Muscle of leg (tissue), 16 donors: ENCODE measurements at places on chromosomes 3 and 15. TPM values are rescaled to one million over a fixed set of nuclear protein-coding genes. Genes with fewer than 3 reads are reported as not detected.

Gene SMCO1
- 1.6 TPM for total RNA-seq

DNA sequence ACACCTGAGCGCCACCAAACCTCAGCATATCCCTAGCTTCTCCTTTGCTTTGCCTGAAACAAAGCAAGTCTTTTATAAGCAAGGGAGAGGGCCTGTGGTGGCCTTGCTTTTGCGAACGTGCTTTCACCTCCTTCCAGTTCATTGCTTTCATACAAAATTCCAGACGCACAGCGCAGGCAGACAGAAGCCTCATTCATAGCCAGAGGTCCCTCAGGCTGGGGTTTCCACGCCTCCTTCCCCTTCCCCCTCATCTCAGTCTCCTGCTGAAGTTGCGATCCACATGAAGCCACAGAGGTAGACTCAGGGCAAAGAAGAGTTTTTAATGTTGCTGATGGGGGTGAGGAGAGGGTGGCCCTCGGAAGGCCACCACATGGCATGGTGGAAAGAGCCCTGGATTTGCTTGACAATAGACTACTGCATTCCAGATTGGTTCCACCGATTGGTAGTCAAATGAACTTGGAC is 59.4 kb upstream of the FLNB start:
- DNase-seq, result no peak

- no peak for DNase-seq
Observed at GRCh38 chr3:128392818-128393544, 73.7 kb downstream of the DNAJB8 start.

GRCh38 chr15:36808411-36809160 is 229.2 kb downstream of the CDIN1 start:
- DNase-seq, result peak; percentile 14

GRCh38 chr3:158991146-158991705 is 189.4 kb downstream of the MFSD1 start:
- DNase-seq, result no peak

GRCh38 chr3:55626279-55626665 is 139.2 kb upstream of the WNT5A start:
- no peak for DNase-seq

- no peak for DNase-seq
Observed at GRCh38 chr3:13266005-13266404, 154.1 kb downstream of the NUP210 start.

Gene CPLX3
- total RNA-seq, result not detected

- peak; percentile 34 for DNase-seq
Observed at GRCh38 chr3:171950373-171950772, 89.0 kb upstream of the FNDC3B start.

DNA sequence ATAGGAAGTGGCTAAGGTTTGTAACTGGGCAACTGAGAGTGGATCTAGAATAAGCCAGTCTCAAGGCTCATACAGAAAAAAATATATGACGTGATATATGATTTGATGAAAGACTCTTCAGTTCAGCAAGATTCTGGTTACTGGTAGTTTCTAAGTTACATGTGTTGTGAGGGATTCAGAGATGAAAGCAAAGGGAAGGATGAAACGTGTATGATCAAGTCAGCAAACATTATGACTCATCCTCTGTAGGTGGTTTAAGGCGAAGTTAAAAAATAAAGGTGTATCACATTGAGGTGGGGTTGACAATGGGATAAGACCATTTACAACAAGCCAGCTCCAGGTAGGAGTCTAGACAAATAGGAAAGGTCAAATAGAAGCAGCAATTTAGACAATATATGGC is 16.2 kb downstream of the TERC start:
- no peak for DNase-seq

Gene AGBL1
- total RNA-seq, result 18.1 TPM

GRCh38 chr3:43169987-43170386 is 64.1 kb upstream of the POMGNT2 start:
- no peak for DNase-seq

- no peak for DNase-seq
Observed at GRCh38 chr3:52218454-52218853, 7.0 kb downstream of the TLR9 start.

DNA sequence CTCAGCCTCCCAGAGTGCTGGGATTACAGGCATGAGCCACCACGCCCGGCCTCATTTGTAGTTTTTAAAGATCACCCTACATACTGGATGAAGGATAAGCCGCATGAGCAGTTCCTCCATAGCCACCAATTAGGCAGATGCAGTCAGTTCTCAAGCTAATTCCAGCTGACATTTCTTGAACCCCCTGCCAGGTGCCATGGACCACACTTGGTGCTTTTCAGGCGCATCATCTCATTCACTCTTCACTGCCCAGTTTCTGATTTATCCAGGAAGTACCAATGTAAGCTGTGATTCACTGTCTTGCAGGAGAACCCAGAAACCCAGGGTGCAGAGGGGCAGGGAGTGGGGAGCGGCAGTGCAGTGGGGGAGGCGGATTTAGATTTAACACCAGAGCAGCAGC is 56.5 kb upstream of the RASA2 start:
- no peak for DNase-seq

Gene CCK
- 10.3 TPM for total RNA-seq

DNA sequence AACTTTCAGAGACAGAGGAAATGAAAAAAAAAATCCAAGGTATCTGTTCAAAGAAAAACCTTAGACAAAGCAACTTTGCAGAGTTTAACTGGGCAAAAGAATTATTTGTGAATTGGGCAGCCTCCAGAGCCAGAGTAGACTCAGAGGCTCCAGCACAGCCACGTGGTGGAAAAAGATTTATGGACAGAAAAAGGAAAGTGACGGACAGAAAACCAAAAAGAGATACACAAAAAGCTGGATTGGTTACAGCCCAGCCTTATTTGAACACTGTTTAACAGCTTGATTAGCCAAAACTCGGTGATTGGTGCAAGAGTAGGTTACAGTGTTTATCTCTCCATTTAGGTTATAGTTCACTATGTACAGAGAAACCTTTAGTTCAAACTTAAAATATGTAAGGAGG is 23.7 kb upstream of the GPD1L start:
- DNase-seq, result peak; percentile 65

DNA sequence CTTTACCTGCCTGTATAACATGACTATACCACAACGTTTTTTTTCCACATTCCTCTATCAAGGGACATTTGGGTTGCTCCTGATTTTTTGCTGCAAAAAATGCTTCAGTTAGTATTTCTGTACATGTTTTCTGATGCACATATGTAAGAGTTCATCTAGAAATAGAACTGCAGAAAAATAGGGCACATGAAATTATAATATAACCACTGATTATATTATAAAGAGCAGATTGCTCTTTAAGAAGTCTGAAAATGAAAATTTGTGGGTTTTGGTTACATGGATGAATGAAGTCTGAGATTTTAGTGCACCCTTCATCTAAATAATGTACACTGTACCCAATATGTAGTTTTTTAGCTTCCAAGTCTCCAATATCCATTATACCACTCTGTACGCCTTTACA is 130.1 kb upstream of the PTX3 start:
- DNase-seq, result no peak

DNA sequence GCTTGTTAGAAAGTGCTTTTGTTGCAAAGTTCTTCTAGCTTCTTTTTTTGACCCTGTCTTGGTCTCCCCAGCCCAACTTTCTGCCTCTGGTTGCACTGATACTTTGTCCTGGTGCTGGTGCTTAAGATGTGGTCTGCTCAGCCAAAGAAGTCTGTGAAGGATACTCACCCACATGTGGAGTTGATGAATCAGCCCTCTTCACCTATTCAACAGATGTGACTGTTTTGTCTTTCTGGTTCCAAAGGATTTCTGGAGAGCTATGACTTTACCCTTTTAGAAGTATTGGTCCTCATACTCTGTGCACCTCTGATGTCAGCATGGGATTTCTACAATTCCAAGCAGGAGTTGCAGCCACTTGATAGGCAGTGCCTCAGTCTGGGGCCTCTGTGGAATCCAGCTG is 84.1 kb downstream of the PCCB start:
- no peak for DNase-seq

- no peak for DNase-seq
Observed at GRCh38 chr15:35358824-35359223, 187.1 kb downstream of the DPH6 start.

DNA sequence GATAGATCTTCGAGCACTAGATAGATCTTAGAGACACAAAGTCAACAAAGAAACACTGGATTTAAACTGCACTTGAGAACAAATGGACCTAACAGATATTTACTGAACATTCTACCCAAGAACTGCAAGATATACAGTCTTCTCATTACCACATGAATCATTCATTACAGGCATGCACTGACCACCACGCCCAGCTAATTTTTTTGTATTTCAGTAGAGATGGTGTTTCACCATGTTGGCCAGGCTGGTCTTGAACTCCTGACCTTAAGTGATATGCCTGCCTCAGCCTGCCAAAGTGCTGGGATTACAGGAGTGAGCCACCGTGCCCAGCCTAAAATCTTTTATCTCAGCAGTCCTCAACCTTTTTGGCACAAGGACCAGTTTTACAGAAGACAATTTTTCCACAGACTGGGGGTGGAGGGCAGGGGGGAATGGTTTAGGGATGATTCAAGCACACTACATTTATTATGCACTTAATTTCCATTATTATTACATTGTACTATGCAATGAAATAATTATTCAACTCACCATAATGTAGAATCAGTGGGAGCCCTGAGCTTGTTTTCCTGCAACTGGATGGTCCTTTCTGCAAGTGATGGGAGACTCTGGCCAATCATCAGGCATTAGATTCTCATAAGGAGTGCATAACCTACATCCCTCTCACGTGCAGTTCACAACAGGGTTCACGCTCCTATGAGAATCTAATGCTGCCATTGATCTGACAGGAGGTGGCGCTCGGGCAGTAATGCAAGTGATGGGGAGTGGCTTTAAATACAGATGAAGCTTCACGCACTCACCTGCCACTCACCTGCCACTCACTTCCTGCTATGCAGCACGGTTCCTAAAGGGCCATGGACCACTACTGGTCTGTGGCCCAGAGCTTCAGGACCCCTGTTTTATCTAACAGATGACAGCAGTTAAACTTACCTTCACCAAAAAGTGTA is 21.7 kb downstream of the CSNK1G1 start:
- DNase-seq, result no peak

Gene GOLGA8Q
- total RNA-seq, result 0.75 TPM

DNA sequence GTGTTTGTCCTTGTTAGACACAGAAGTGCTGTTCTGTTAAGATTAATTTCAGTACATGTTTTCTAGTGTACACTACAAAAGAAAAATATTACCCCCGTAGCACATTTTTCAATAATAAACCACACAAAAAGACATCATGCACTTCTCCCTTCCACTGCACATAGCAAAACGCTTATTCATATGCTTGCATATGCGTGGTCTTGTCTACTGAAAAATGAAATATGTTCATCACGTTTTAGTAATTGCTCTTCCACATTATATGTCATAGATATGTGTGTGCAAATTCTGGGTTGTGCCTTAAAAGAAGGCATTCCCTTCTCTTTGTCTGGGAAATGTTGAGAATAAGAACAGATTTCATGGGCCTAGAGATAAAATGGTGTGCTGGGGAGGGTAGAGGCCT is 353.9 kb downstream of the NSUN3 start:
- no peak for DNase-seq

Gene RBPMS2
- 0.44 TPM for total RNA-seq

GRCh38 chr3:30184091-30184810 is 422.1 kb upstream of the TGFBR2 start:
- no peak for DNase-seq

DNA sequence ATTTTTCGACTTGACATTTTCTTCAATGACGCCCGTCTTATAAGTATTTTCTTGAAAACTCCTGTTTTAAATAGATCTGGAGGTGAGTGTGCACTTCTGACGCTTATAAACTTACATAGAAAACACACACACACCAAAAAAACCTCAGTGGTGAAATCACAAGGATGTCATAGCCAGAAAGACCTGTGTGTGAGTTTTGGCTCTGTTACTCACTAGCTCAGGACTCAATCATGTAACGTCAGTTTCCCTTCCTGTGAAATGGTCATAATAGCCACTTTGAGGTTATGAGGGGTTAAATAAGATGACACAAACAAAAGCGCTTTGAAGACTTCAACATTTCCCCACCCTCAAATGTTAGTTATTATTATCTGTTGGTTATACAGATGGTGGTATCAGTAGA is 1.8 kb downstream of the IL20RB start:
- DNase-seq, result no peak

DNA sequence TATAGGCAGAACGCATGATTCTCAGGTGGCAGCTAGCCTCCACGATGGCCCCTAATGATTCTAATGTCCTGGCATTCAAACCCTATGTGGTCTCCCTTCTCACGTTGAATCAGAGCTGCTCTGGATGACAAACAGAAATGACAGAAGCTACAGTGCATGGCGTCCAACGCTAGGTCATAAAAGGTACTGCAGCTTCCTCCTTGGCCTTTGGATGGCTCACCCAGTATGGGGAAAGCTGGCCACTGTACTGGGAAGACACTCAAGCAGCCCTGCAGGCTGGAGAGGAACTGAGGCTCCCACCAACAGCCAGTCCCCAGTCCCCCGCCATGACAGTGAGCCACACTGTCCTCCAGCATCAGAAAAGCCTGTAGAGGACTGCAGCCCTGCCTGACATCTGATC is 286.3 kb downstream of the FAM43A start:
- DNase-seq, result no peak

- DNase-seq, result peak; percentile 90
Observed at GRCh38 chr3:78728406-78729145, 1039.2 kb downstream of the ROBO1 start.
